ENCODE measurements at places on chromosomes 16 and 17.

GRCh38 chr17:77363821-77364361, 223.1 kb downstream of the SEC14L1 start:
- DNase-seq = no peak

DNA sequence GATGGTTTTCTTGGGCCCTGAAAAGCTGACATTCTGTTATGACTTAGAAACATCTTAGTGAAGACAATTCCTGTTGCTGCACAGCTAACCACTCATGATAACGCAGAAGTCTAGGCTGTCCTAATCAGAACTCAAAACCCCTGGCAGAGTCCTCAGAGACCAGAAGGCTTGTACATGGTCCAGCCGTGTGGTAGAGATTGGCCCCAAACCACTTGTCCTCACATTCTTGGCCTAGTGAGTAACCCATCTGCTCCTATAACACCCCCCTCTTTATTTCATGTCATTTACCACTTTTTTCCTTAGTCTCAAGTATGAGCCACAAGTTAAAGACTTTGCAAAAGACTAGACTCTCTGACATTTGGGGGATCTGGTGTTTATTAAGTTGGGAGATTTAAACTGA, 116.5 kb upstream of the ADAMTS18 start:
- no peak for DNase-seq

- no peak for DNase-seq
These were observed 315.6 kb downstream of the WWOX start for GRCh38 chr16:78415013-78415412.

- DNase-seq = no peak
These were observed 744 bp downstream of the SALL1 start for GRCh38 chr16:51150165-51150887.

GRCh38 chr16:19829844-19830692, 54.6 kb downstream of the GPRC5B start:
- DNase-seq = no peak

DNA sequence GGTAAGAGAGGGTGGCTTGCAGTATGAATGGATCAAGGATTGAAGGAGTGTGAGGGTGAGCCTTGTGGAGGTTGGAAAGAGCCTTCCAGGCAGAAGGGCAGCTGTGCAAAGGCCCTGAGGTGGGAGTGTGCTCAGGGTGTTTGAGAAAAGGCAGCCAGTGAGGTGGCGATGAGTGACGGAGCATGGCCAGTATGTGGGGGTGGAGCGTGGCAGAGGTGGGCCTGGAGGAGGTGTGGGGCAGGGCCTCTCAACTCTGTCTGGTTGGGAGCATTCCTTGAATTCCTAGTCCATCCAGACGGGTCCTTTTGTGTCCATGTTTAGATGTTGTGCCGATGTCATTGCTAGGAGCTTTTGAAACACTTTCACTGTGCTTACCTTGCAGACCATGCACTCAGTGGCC, 51.3 kb downstream of the EPN2 start:
- no peak for DNase-seq

DNA sequence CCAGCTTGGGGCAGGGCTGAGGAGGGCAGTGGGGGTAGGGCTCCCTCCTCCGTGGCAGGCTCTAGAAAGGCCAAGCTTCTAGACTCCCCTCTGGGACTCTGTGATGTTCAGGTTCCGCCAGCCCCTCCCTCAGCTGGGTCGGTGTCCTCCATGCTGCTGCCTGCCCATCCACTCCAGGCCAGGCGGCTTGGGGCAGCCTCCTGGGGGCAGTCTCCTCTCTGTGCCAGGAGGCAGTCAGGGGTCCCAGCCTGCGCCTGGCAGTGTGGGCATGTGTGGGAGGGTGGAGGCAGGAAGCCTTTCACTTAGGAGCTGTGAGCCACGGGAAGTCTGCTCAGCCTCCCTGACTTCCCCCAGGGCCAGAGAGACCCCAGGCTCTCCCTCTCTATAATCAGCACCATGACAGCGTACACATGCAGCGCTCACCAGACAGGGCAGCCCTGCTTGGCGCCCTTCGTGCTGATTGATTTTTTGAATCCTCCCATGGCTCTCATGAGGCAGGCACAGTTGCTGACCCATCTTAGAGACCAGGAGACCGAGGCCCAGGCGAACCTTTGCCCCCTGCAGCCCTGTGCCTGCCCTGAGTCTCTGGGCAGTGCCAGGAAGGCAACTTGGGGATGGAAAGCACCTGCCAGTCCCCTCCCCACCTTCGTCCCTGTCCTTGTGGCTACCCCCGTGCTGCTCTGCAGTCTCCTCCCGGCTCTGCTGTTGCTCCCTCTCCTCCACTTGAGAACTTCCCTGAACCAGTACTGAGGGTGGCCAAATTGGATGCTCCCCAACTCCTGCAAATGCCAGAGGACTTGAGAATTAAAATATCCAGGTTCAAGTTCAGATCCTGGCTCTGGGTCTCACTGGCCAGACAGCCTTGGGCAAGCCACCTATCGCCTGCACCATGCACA, 234.7 kb upstream of the GSE1 start:
- DNase-seq = no peak

GRCh38 chr17:5362162-5362811, 57.2 kb downstream of the NUP88 start:
- DNase-seq = no peak

DNA sequence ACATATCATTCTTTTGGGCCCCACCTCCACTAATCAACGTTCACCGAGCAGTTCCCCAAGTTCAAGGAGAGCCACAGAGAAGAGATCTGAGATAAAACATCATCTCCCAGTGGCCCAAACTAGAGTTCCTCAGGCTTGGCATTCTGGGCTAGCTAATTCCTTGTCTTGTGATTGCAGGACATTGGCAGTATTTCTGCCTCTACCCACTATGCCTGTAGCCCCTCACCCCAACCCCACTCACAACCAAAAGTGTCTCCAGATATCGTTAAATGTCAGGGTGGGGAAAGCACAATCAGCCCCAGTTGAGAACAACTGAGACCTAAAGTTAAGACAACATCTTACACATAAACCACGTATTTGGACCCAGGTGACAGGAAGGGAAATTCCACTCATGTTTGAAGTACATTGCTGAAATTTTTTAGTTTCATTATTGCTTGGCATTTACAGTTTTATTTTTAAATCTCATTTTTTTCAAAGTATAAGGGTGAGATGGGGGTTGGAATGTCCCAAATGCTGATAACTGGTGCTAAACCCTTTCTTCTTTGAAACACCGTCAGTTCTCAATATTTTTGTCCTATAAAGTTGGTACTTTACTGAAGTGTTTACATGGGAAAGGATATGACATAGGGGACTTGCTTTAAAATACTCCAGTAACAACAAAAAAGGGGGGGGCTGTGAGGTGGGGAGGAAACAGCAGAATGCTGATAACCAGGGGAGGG, 13.6 kb downstream of the ZC3H7A start:
- DNase-seq = no peak

DNA sequence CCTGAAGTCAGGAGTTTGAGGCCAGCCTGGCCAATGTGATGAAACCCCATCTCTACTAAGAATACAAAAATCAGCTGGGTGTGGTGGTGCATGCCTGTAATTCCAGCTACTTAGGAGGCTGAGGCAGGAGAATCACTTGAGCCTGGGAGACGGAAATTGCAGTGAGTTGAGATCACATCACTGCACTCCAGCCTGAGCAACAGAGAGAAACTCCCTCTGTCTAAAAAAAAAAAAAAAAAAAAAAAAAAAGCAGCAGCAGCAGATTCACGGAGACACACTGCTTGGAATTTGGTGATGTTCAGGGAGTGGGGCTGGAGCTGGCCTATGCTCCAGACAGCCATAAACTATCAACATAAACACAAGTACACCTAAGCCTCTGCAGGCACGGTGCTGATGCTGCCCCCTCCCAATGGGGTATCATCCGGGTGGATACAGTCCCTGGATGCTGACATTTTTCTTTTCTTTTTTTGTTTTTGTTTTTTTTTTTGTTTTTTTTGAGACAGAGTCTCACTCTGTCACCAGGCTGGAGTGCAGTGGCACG, 39.6 kb upstream of the RHOT1 start:
- DNase-seq = no peak

DNA sequence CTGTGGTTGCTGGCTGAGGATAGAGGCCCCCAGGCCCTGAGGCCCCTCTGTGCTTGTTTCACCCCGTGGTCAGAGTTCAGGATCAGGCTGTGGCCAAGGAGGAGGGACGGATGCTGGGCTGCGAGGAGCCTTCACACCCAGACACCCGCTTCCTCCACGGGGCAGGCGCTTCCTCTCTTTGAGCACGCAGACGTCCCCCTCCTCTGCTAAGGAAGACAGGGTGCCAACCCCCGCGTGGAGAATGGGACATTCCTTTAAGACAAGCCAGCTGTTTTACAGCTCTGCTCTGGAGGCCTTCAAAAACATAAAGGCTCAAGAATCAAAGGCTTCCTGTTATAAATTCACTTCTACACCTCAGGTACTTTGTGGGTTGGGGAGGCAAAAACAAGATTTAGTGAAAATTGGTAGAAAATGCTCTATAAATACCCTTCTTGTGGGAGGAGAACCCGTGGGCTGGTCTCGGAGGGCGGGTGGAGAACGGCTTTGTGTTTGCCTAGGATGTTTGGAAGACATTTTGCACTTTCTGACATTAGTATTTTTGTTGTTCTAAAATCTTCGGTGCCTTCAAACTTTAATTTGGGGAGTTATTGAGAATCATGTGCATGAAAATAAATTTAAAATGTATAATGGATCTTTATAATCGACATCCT, 60.8 kb upstream of the FOXF1 start:
- no peak for DNase-seq

- no peak for DNase-seq
These were observed 138.3 kb downstream of the UTP18 start for GRCh38 chr17:51398687-51399086.

GRCh38 chr17:17229416-17230384, 7.3 kb downstream of the FLCN start:
- DNase-seq = no peak

GRCh38 chr16:70665806-70666735, 19.7 kb downstream of the IL34 start:
- DNase-seq = no peak

DNA sequence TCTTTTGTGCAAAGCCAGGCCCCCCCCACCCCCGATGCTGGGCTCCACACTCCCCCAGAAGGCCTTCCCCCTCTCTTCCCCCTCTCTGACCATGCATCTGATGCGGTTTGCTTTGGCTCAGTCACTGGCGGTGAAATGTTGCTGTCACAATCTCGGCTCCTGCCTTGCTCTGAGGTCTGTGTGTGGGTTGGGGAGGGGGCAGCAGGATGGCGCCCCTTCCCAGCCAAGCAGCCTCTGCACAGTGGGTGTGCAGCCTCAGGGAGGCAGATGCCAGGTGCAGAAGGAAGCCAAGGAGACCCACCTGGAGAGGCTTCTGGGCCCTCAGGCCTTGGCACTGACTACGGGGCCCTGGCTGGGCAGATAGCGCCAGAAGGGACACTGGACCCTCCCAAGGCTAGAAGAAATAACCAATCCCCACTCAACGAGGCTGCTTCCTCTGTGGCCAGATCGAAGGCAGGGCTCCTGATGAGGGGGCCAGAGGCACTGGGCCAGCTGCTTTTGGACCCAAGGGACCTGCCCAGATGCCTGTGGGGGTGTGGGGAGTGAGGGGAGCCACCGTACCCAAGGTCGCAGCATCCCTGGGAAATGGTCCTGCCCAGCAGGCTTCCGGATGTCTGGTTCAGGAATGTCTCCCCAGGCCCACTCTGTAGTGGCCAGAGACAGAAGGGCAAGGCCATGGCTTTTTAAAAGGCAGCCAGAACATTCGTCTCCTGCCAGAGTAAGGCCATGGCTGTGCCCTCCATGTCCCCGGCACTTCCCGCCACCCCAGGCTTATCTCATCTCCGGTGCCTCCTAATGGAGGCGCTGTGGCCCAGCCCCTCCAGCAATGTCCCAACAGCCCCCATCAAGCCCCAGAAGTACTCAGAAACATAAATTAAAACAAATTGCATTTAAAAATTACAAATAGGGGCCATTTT, 43.4 kb upstream of the SLC38A10 start:
- no peak for DNase-seq

DNA sequence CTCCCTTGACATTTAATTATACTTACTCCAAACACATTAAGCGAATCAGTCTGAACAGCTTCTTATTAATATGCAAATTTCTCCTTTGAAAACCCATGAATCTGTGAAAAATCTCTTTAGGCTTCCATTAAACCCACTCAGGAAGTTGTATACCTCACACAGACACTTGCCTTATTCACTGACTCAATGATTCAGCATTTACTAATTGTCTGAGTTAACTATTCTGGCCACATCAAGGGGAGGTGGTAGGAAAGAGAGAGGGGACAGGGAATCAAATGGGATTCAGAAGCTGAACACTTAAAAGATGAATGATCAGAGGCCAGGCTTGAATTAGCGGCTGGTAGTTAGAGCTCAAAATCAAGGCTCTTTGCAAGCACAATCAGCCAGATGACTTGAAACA, 70.0 kb downstream of the HS3ST3A1 start:
- no peak for DNase-seq

- no peak for DNase-seq
These were observed 2.0 kb downstream of the AKAP10 start for GRCh38 chr17:19975601-19976000.

DNA sequence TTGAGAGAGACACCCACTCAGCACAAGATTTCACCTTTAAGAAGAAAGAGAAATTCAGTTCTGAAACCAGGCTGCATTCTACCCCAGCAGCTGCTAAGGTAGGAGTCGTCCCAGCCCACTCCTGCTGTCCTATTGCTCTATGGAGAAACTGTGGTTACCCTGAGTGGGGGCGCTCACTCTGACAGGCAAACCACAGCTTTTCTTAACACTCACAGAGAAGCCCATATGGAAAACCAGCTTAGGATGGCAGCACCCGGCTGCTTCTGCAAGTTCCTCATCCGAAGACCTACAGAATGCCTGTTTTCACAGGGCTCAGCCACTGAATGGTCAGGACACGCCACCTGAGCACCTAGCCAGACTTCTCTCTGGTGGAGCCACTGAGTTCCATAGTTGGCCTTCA, 7.5 kb downstream of the ATP5PD start:
- DNase-seq = no peak

- no peak for DNase-seq
These were observed 63.3 kb downstream of the RNF213 start for GRCh38 chr17:80323982-80324381.

- no peak for DNase-seq
These were observed at the start of gene SPN for GRCh38 chr16:29663016-29663806. Gene SPN, plus strand, starts transcription at chr16:29663247. Its CDS starts 482 bp downstream, at chr16:29663729.

DNA sequence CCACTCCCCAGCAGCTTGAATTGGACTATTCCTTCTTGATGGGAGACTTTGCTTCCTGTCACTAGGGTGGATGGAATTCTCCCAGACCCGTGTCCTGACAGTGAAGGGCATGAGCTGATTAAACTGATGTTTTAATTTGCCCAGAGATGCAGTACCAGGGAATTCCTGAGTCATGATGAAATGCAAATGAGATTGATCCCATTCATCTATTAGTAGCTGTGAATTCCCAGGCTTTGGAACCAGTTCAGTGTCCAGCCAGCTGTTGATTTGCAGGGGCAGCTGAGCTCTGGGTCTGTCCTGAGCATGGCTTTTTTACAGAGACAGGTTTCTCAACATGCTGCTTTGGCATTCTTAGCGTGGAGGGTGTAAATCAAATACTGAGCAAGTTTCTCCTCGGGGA, 157.9 kb downstream of the PITPNC1 start:
- DNase-seq = no peak

- DNase-seq = no peak
These were observed 22.6 kb upstream of the MGAT5B start for GRCh38 chr17:76845541-76846017.

- DNase-seq = peak; percentile 45
These were observed 27.6 kb upstream of the KPNB1 start for GRCh38 chr17:47622180-47622549.
